ENCODE measurements at places on chromosomes 7 and 10.

GRCh38 chr7:144854839-144855424, 19.1 kb upstream of the TPK1 start:
- DNase-seq, result peak; percentile 35

DNA sequence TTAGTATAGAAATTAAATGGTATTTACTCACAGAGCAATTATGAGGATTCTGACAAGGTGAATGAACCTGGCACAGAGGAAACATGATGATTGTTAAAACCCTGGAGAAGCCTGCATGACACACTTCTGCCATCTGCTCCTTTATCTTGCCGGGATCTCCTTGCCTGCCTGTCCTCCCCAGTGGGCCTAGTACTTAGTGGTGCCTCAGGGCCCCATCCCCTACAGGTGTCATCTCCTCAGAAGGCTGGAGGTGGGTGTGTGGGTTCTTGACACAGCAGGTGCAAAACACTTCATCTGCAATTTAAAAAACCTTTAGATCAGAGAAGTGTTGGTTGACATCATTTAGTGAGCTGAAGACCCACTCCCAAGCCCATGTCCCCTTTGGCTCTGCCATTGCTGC, 261.2 kb downstream of the ADRA2A start:
- no peak for DNase-seq

GRCh38 chr7:116500078-116500853, 728 bp downstream of the CAV2 start:
- peak; percentile 52 for DNase-seq

DNA sequence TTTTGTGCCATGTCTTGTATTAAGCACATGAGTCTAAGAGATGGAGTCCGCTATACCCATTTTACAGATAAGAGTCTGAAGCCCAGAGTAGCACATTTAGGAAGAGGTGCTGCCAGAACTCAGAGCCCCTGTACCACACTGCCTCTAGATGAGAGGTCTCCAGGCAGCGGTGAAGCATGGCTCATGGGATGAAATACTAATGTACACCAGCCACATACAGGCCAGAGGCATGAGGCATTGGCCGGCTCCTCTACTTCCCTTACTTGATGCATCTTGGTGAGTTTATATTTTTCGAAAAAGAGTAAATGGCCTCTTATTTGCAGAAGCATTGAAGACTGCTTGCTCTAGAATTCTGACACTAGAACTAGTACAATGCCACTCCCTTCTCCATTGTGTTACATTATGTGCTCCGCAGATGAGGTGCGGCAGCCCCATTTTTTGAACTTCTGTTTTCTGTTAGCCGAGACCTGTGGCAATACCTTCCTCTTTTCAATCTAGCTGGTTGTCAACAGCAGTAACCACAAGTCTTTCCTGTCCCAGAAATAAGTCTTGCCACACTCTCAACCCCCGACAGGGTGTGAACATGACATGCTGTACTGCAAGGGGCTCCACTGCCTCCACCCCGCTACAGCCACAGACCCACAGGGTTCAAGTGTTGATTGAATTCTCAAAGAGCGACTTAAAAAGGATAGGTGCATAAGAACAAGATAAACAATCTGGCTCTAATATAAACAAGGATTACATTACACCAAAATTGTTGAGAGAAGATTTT, 145.3 kb downstream of the CELF2 start:
- peak; percentile 21 for DNase-seq

- DNase-seq, result no peak
These were observed 178.7 kb upstream of the PRSS58 start for GRCh38 chr7:142436601-142437000.

- peak; percentile 3 for DNase-seq
These were observed 29.3 kb downstream of the PIK3AP1 start for GRCh38 chr10:96690755-96691730.

DNA sequence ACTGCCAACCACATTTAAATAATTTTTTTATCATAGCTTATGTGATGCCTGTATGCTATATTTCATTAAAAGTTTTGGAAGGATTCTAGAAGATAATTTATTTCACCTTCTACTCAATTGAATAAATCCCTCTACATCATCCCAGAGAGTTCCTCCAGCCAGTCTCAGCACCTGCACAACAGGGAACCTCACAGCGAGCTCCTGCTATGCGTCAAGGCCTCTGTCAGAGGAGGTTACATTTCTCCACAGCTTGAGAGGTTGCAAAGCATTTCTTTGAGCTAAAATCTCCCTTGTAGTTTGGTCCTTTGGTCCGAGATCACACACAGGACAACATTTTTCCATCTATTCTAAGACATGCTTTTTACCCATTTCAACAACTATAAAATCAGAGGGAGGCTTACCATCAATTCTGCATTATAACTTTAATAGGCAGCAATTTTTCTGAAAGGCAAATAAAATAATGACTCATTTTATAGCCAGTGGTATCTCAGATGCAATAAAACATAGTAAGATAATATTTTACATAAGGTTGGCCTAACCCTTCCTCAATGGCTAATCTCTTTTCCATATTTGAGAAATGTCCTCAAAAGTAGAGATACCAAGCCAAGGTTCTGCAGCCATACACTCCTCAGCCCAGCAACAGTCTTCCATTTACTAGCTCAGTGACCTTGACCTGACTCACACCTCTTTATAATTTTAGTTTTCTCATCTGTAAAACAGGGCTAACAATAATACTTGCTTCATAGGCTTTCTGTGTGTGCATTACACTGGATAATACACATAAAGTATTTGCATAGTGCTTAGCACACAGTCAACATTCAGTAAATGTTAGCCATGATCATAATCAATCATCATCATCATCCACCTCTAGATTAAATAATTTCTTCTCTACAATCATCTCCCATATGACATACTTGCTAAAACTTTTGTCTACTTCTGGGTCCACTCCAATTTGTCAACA, 68.8 kb downstream of the DOCK4 start:
- DNase-seq, result no peak

DNA sequence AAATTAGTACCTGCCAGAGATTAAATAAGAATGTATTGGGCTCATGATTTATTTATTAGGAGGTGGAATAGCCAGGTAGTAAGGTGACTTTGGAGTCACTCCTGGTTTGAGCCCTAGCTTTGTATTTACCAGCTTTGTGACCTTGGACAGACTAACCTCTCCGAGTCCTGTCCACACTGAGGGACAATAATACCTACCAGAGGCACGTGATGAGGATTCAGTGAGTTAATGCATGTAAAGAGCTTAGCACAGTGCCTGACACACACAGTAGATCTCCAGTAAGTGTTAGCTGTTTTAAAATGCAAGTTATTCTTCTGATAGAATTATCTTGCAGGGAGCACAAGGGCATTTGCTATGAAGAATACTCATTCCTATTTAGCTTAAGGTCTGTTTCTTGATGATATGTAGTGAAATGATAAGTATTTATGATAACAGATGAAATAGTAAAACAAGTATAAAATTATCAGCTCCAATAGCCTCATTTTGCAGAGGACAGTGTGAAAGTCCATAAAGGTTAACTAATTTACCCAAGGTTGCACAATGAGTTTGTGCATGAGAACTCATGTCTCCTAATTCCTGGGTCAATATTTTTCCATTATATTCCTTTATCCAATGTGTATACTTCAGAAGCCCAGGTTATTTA, 36.4 kb downstream of the RABGEF1 start:
- DNase-seq, result no peak

GRCh38 chr10:73857446-73857845, 16.9 kb downstream of the CAMK2G start:
- peak; percentile 76 for DNase-seq

GRCh38 chr10:91939653-91940052, 16.1 kb downstream of the BTAF1 start:
- no peak for DNase-seq

DNA sequence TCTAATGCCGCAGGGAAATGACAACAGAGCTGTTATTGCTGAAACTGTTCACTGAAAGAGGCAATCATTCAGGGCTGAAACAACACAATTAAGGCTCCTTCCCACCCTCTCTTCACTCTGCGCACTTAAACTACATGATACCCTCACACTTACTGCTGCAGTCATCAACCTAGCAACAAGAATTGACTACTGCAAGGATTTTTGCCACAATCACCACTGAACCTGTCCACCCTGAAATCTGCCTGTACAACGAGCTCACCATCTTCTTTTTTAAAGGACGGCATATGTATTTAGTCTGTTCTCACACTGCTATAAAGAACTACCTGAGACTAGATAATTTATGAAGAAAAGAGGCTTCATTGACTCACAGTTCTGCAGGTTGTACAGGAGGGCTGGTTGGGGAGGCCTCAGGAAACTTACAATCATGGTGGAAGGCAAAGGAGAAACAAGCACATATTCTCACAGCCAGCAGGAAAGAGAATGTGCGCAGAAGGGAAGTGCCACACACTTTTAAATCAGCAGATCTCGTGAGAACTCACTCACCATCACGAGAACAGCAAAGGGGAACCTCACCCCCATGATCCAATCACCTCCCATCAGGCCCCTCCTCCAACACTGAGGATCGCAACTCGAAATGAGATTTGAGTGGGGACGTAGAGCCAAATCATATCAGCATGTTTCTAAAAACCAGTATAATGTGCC, 131.7 kb downstream of the SORCS1 start:
- no peak for DNase-seq

DNA sequence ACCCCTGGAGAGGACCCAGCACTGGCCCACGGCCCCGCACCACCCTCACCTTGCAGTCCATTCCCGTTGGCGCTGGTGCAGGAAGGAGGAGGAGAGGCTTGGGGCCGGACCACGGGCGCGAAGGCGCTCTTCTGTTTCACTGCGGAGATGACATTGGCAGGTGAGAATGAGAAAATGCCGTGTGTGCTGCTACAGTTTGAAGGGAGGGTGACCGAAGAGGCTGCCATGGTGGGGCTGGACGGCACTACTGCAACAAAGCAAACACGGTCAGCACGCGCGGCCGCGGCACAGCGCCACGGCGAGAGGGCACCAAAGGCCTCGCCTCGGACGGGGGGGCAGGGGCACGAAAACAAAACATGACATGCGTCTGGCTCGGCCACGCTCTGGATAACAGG, 123.9 kb downstream of the EBF3 start:
- DNase-seq, result no peak

DNA sequence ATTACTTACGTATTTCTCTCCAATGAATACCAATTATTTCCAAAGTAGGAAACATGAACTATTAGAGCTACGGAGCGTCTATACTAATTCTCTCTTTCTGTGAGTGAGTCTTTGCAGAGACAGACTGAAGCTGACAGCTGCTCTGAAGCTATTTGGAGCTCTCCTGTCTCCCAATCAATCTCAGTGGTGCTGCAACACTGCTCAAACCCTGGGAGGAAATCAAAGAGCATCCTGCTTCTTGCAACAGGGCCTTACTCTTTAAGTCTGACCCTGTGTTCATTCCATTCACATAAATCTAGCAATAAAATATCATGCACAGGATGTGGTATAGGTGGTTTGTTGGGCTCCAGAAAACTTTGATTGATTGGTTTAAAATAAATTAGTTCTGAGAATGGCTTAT, 685.7 kb upstream of the IGFBP3 start:
- peak; percentile 42 for DNase-seq
